T-helper 9 cell (primary cell): ENCODE measurements at places on chromosomes 7 and 10.

DNA sequence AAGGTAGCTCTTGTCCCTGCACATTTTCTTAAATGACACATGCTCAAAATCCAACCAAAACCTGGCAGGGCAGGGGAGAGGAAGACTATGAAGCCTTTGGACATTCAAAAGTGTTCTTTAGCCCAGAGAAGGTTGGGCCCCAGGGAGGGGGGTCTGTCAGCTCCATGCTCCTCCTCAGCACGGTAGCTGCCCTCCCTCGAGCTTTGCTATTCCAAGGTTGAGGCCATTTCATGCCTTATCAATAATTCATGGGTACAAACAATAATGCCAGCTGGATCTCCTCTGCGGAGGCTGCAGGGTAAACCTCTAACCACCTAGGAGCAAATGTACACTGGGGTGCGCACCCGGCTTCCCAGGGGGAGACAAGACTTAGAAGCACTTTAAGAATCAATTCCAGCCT is 61.5 kb downstream of the SLIT1 start:
- DNase-seq = no peak

GRCh38 chr7:17320102-17320497 is 21.6 kb downstream of the AHR start:
- no peak for DNase-seq

- no peak for DNase-seq
Measured at GRCh38 chr10:26621889-26622711, 75.4 kb upstream of the PDSS1 start.

GRCh38 chr7:70730451-70731110 is 401.4 kb upstream of the GALNT17 start:
- no peak for DNase-seq

- DNase-seq = no peak
Measured at GRCh38 chr7:135501402-135501801, 8.5 kb downstream of the CNOT4 start.

DNA sequence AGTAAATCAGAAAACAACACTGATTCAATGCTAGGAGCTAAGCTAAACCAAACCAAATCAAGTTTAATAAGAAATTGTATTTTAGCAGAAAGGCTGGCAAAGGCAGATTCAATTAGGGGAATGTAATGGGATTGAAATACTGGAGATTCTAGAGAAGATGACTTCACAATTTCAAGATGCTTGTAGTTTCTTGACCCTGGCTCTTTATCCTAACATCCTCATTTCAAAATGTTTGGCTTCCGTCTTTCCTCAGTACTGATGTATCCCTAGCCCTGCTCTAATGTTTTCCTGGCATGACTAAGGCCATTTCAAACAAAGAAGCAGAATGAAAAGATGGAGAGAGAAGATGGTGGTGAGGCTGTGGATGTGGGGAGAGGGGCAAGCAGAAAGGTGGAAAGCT is 2.7 kb upstream of the JCAD start:
- DNase-seq = no peak

DNA sequence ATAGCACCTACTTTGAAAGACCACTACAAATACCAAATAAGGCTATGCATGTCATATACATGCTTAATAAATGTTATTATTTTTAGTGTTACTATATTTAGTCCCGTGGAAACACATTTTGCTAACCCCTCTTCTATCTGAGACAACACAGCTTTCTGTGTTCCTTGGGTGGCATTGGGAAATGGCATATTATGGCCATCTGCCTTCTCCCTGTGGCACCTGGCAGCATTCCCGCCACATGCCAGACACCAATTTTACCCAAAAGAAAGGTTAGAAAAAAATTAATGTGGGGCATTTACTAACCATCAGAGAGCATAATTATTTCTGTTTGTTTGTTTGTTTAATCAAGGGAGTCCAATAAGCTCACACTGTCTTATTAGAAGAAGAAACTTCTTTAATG is 168.6 kb upstream of the ETV1 start:
- no peak for DNase-seq

DNA sequence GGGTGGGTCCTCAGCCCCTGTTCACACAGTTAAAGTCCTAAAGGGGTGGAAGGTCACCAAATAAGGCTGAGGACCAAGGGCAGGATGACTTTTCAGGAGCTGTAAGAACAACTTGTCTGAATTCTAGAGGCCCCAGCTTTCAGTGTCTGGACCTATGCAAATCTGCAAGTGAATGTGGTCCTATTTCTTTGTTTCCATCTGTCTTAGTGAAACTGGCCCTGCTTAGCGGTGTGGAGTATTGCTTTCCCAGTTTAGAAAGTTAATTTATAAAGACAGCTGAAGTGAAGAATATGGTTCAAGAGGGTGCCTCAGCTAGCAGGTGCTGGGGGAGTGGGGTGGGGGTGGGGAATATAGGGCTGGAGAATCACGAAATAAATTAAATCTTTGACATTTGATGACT is 40.1 kb downstream of the HHEX start:
- DNase-seq = no peak

- DNase-seq = no peak
Measured at GRCh38 chr10:73386583-73386982, 27.3 kb downstream of the ANXA7 start.

GRCh38 chr7:65966146-65966545 is 15.9 kb downstream of the GUSB start:
- DNase-seq = no peak

GRCh38 chr10:22271786-22272185 is 44.4 kb upstream of the COMMD3 start:
- no peak for DNase-seq

DNA sequence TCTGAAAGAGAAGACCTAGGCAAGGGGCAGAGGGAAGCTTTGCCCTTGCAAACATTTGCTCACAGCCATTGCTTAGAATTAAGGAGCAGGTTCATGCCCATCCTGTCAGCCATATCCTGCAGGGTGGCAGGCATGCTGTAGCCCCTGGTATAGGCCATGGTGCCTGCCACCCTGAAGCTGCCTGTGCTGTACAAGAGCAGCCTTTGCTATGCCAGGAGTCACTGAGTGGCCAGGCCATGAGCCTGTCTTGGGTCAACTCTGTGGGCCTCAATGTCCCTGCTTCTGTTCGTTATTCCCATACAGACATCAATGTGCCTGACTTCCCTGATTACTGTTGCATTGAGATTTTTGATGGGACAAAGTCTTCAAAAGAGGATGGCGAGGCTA is 368 bp upstream of the SVOPL start:
- DNase-seq = no peak
